ENCODE measurements at places on chromosomes 4 and X.

- no peak for DNase-seq
These were observed 47.9 kb downstream of the NDST3 start for GRCh38 chr4:118082182-118082581.

DNA sequence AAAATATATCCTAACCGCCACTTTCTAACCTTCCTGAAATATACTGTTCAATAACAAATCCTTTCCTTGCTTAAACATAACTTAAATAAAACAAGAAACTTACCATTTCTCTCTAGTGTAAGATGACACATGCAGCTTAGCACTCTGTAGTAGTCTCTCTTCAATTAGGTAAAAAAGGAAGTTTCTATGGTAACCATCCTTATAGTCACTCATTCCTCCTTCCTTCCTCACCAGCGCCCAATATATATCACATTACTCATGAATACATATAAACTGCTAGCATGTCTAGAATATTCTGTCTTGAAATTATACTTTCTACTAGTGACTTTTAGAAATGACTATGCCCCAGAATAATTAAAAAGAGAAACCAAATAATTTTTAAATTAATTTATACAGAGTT, 112.2 kb downstream of the SNCA start:
- DNase-seq: no peak

- no peak for DNase-seq
These were observed 502.9 kb upstream of the SLIT2 start for GRCh38 chr4:19748519-19749479.

DNA sequence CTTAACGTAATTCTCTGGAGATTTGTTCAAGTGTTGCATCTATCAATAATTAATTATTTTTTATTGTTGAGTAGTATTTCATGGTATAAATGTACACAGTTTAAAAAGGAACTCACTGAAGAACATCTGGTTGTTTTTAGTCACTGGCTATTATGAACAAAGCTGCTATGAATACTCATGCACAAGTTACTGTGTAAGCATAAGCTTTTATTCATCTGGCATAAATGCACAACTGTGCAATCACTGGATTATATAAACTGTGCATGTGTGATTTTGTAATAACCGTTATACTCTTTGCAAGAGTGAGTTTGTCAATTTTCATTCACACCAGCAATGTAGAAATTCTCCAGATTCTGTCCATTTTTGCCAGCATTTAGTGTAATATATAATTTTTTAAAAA, 43.8 kb upstream of the UBQLN2 start:
- DNase-seq: no peak

DNA sequence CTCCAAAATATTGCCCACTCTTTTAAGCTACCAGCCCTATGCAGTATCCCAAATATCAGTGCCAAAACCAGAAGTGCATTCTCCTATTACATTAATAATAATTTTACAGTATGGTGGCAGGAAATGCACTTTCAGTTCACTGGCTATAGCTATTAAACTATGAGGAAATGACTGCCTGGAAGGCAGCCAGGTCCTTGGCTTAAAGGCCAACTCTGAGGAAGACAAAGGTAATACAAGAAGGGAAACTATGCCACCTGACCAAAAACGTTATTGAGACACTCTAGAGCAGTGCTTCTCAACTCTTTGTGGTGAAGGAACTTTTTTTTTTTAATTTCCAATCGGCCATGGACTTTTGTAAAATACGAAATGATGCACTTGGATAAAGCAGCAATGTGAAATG, 133.6 kb upstream of the VAMP7 start:
- DNase-seq: no peak

DNA sequence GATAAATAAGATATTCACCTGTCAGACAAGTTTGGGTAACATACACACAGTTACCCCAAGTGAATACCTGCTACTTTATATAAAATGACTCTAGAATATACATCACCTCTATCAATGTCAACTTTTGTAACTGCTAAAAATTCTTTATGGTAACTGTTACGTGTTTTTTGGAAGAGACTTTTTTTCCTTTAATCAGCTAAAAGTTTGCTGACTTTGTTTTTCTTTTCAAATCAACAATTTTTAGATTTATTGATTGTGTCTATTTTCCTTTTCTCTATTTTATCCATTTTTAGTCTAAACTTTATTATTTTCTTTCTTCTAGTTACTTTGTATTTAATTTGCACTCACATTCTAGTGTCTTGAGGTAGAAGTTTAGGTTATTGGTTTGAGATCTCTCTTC, 1106.6 kb upstream of the LCORL start:
- DNase-seq: no peak

Measured in stimulated activated CD4-positive, alpha-beta T cell treated with anti-CD3 and anti-CD28 coated beads, Interleukin-4, amount 100 ng/mL, for 4 hours (primary cell).